ENCODE measurements at places on chromosomes 16 and 17.

DNA sequence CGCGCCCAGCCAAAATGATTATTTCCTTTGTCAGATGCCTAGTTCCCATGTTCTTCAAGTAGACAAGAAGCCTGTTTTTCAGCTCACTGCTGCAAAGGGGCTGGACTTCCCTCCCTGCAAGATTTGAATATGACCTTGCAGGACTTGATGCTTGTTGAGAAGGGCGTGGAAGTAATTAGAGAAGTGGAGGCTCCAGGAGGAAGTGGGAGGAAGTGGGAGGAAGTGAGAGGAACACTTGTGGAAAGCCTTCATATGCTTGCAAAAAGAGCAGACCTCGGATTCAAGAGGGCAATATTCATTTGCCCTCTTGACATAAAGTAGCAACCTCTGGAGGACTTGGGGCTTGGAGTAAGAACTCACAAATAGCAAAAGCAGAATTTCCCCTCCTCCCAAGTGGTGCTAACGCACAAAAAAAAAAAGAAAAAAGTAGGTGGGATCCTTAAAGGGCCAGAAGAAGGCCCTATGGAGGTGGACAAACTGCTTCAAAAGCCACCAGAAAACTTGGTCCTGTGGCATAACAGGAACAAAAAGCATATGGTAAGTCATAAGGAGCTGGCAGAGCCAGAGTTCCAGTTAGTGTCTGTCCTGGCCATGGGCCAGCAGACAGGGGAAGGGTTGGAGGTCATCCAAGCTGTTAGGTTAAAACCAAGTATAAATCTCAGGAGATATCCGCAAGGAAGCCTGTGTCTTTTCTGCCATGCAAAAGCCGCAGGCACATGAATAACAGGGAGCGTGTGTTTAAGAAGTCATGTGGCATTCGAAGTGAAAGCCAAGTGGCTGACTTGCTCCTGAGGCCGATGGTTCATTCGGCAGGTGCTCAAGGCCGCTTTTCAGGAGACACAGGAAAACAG is 20.6 kb upstream of the PRKAR1A start:
- no peak for DNase-seq

- DNase-seq: no peak
These were observed 996 bp downstream of the SUMO2 start for GRCh38 chr17:75181608-75182318.

DNA sequence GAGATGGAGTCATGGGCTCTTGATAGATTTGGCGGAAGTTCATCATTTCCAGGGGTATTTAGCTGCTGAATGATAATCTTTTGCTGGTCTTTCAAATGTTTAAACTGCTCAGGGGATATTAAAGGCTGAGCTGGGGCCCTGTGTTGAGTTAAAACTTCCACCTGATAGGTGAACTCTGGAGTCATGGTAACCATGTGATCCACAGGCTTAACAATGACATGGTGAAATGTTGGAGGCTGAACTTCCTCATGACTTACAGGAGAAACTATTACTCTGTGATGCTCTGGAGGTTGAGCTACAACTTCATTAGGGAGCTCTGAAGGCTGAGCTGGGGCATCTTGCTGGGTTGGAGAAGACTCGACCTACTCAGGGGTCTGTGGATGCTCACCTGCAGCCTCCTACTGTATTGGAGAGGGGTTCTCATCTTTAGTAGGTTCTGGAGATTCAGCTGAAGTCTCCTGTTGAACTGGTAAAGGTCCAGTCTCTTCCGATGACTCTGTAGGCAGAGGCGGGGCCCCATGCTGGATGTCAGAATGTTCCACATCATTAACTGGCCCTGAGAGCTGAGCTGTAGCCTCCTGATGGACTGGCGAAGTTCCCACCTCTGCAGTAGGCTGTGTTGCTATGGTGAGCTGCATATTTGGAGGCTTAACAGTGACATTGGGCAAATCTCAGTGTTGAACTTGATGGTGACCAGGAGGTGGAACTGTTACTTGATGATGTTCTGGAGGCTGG is 24.2 kb downstream of the RDM1 start:
- DNase-seq: no peak

DNA sequence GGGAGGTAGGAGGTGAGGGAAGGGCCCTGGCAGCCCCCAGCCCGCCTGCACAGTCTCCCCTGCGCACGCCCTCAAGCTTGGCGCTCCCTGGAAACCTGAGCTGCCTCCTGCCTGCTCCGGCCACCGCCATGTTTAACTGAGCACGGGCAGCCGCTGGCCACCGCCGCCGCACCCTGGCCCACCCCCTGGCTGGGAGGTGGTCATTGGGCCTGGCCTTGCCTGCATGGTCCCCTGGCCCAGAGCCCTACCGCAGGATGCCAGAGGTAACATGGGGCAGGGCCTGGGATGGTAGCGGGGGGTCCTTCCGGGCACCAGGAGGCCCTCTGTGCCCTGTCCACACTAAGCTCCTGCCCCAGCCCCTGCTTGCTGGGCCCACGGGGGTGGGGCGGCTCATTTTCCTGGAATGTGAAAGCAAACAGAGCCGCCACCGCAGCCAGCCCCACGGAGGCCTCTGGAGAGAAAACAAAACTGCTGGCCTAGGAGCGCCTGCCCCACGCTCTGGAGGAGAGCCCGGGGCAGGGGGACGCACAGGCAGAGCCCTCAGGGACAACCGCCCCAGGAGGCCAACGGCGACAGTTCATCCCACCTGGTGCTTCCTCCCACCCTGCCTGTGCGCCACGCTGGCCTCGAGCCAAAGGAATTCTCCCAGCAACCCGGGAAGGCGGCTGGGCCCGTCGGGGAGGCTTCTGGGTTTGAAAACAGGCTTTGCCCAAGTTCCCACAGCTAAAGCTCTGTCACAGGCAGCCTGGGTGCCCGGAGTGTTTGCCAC is 8.9 kb downstream of the NHERF2 start:
- DNase-seq: peak; percentile 73

DNA sequence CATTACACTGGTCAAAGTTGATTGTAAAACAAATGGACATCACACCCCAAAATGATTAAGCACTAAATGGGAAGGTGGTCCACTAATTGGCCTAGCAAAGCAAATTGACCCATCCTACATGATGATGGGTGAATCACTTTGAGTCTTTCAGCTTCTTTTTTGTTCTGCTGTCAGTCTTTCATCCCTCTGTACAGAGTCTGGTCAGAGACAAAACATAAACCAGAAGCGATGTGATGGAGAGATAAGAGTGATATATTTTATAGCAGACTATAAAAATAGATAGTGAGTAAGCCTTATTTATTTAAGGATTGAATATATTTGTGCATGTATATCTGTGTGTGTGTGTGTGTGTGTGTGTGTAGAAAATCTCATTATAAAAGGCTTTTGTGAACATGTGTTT is 618.4 kb upstream of the SOX9 start:
- DNase-seq: no peak

- DNase-seq: no peak
These were observed 98.0 kb downstream of the CYTH1 start for GRCh38 chr17:78684026-78684425.

- no peak for DNase-seq
These were observed 11.1 kb upstream of the CCL5 start for GRCh38 chr17:35891269-35891668.

- DNase-seq: no peak
These were observed 249.1 kb downstream of the C16orf95 start for GRCh38 chr16:87067836-87068761.

DNA sequence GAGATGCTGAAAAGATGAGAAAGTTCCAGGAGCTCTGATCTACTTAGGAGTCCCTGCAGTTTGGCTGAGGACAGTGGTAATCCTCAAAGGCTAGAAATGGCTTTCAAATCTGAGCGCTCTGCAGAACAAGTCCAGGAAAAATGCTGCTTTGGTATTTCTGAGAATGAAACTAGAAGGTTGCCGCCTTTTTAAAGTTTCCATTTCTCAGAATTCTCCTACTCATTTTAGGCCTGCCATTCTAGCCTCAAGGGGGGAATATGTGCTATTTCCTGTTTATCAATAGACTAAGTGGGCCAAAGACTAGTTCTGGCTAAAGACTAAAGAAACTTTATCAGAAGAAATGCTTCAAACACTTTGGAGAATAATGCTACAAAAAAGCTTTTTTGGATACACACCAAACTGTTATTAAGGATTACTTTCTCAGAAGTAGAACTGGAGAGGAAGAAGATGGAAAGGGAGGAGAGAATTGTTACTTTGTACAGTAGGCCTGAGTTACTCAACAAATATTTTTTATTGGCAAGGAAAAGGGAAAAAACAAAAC is at the start of gene SLFN12L:
SLFN12L (minus strand) TSS at position 78 of the 541 bp plus-strand sequence. CDS start 15,314 bp downstream, outside the sequence.
- DNase-seq: no peak

GRCh38 chr17:17107891-17108431 is 65.7 kb downstream of the MPRIP start:
- no peak for DNase-seq

GRCh38 chr17:9824094-9824493 is 1.6 kb upstream of the GLP2R start:
- DNase-seq: no peak

GRCh38 chr17:5785338-5785737 is 201.0 kb upstream of the NLRP1 start:
- DNase-seq: no peak

DNA sequence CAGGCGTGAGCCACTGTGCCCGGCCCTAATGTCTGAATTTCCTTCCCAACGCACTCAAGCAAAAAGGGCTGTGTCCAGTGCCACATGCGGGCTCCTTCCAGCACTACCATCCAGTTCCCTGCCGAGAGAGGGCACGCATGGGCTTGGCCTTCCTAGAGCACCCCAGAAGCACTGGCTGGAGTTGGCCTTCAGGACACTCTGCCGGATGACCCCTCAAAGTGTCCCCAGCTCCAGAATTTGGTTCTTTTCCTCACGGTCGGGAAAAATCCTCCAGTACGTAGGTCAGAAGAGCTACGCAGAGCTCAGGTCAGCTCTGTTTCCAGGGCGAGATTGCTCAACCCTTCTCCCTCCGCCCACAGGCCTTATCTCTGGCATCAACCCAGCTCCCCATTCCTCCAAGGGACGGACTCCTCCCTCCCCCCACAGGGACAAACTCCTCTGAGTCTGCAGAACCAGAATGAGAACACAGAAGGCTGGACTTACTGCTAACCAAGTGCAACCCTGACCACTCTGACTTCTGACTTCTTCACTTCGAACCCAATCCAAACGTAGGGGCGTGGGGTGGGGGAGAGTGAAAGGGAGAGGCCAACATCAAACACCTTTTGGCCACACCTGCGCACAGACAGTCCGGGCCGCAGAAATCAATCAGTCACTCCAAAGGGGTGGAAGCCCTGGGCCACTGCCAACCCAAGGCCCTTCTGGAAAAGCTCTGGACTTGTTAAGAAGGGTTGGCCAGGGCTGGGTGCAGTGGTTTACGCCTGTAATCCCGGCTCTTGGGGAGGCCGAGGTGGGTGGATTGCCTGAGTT is 3.6 kb downstream of the CDC42EP4 start:
- DNase-seq: no peak

- no peak for DNase-seq
These were observed 1.4 kb upstream of the SLX4 start for GRCh38 chr16:3612510-3613466.

- DNase-seq: no peak
These were observed 185.3 kb downstream of the AATF start for GRCh38 chr17:37134050-37134449.

GRCh38 chr17:7992924-7993323 is 9.5 kb upstream of the GUCY2D start:
- DNase-seq: no peak

DNA sequence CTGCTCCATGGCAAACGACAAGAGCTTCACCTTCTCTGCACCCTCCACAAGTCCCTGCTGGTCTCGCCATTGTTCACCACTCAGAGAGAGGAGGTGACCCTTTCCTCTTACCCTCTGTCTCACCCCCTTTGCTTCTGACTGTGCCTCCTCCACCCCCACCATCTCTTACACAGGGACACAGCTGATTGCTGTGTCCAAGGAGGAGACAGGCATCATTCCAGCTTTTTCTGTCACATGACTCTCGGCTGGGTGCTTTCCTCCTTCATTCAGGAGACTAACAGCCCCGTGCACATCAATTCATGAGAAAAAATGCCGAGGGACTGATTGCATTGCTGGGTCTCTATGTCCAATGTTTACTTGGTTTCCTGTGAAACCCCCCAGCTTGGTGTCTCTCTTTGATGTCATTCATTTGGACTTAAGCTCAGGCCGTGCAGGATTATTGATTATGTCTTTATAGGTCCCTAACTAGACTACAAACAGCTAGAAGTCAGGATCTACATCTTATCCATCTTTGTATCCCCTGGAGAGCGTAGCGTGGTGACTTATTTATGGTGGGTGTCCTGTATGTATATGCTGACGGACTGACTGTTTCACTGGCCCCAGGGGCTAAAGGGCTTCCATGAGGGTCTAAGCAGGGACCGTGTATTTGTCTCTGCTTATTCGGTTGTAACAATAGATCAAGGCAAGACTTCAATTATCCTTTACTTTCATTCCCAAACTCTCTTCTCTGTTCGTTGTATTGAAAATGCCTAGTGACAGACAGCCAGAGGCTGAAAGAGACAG is 82.2 kb upstream of the CDH13 start:
- DNase-seq: no peak

GRCh38 chr17:80895366-80895765 is 96.3 kb upstream of the CHMP6 start:
- no peak for DNase-seq

GRCh38 chr16:48432136-48432535 is 46.9 kb upstream of the SIAH1 start:
- DNase-seq: no peak

- DNase-seq: no peak
These were observed 138.2 kb downstream of the CACNG3 start for GRCh38 chr16:24394341-24394740.

GRCh38 chr17:34167354-34167753 is 87.7 kb upstream of the CCL2 start:
- peak; percentile 50 for DNase-seq

DNA sequence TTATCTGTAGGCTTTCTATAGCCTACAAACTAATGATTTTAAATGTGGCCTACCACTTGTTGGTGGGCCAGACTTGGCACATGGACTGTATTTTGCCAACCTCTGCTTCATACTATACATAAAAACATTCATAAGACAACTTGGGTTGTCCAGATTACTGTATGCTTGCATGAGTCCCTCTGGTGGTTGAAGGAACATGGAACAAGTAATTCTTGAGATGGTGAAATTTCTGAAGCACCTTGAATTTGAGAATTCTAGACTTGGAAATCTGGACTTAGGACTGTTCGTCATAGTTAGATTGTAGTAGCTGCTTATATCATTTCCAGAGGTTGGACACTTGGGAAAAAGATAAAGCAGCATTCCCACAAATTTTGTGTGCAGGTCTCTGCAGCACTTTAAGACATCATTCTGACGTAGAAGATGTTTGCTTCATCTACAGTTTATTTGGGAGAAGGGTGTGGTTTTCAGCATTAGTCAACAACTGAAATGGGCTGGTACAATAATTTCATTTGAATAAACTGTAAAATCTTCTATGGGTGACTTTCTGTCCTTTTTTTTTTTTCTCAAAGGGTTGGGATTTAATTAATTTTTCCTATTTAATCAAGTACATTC is 31.2 kb downstream of the NFATC3 start:
- no peak for DNase-seq

DNA sequence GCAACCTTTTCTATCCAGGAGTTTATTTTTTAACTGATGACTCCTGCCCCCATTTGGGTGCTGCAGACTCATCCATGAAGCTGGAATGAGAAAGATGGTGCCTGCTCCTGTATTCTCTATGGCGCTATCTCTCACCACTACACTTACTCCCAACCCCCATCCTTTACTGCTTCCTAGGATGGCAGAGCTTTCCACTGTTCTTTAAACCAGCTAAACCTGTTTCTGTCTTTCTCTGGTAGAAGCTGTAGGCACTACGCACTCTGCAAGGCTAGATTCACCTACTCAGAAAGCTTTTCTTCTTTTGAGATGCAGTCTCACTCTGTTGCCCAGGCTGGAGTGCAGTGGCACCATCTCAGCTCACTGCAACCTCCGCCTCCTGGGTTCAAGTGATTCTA is 47.0 kb downstream of the ADAMTS18 start:
- no peak for DNase-seq

GRCh38 chr16:71610936-71611871 is 14.8 kb upstream of the MARVELD3 start:
- peak; percentile 57 for DNase-seq
